ENCODE measurements at places on chromosomes 6 and 20.

DNA sequence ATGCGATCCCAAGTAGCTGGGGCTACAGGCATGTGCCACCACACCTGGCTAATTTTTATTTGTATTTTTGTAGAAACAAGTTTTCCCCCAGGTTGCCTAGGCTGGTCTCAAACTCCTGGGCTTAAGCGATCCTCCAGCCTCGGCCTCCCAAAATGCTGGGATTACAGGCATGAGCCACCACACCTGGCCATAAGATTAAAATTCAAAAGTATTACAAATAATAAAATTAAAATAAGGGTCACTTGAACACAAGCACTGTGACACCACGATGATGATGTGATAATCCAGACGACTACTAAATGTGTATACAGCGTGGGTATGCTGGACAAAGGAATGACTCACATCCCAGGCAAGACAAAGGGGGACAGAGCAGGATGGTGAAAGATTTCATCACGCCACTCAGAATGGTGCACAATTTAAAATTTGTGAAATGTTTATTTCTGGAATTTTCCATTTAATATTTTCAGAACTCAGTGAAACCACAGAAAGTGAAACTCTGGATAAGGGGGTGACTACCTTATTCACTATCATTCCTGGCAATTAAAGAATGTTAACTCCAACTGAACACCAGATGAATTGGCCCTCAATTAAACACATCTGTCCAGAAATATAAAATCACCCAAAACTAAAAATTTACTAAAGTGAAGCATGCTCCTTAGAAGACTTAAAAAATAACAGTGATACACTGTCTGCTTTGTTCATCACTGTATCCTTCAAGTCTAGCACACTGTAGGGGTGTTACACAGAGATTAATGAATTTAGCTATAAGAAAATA lies 13.1 kb downstream of the B4GALT5 start:
- peak; percentile 14 for DNase-seq

- no peak for DNase-seq
Measured at GRCh38 chr20:13809373-13809772, 24.5 kb downstream of the NDUFAF5 start.

DNA sequence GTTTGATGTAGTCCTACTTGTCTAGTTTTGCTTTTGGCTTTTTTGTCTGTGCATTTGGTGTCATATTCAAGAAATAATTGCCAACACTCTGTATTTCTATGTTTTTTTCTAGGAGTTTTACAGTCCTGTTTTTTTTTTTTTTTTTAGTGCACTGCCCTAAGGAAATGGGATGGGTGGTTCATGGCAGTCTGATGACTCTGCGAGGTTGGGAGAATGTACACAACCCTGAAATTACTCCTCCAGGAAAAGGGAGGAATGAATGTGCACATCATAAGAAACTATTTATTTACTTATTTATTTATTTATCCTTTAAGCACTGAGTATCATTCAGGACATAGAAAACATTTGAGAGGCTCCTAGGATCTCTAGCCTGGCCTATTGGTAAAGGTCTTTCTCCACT lies 15.2 kb upstream of the SLC17A5 start:
- no peak for DNase-seq

DNA sequence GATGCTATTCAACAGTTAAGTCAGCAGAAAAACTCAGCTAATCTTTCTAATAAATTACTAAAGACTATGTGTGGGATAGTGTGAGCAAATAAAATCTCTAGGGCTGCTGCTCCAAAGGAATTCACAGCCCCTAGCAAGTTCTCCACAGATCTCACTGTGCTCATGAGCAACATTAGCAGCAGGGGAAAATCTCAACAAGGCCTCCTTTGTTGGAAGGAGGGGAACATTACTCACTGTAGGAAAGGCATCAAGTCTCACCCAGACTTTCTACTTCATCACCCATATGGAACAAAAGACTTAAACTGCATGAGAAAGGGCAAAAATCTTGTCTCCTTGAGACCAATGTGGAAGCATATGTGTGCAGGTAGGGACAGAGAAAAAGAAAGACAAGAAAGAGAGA lies 726.4 kb upstream of the SLC35B3 start:
- no peak for DNase-seq

DNA sequence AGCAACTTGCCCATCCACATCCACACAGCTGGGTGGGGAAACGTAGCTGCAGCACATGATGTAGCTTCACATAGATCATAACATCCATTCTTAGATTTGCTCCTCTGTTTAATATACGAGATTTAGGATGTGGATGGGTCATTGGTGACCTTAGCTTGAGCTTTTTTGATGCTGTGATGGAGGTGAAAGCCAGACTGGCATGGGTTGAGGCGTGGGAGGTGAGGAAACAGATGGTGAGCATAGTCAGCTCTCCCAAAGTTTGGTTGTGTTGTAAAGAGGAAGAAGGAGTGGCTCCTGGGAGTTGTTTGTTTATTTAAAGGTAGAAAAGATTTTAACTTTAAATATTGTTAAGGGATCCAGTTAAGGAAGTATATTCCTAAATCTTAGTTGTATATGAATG lies 5.3 kb downstream of the ARFGEF2 start:
- no peak for DNase-seq

- no peak for DNase-seq
Measured at GRCh38 chr6:157019115-157019641, 242.0 kb downstream of the ARID1B start.

- DNase-seq, result no peak
Measured at GRCh38 chr6:14072084-14072483, 45.5 kb upstream of the CD83 start.

- peak; percentile 73 for DNase-seq
Measured at GRCh38 chr6:82144852-82145340, 102.6 kb downstream of the IBTK start.

DNA sequence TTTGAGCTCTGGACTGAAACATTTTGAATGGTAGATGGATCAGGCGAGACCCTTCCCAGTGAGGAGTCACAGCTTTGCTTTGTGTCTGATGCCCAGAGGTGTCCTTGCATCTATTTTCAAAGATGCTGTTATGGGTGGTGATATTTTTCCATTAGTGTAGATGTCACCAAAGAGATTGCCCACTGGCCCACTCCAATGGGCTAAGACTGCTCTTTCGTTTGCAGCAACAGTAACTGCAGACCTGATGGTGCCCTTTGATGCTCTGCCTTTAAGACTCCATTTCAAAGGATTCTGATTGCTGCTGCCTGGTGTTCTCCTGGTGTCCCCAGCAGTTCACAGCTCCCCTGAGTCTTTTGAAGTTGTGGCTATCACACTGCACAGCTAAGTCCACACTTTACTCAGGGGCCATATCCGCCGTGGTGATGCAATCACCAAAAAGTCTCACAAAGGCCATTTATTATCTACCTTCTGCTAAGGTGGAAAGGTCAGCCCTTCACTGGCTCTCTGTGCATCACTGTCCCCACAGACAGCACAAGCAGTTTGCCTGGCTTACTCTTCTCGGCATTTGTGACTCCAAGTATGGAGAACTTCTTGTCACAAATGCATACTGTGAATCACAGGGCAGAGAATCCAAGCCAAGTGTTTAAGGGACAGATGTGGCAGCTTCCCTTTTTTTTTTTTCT lies 56.4 kb downstream of the NOX3 start:
- DNase-seq, result no peak

DNA sequence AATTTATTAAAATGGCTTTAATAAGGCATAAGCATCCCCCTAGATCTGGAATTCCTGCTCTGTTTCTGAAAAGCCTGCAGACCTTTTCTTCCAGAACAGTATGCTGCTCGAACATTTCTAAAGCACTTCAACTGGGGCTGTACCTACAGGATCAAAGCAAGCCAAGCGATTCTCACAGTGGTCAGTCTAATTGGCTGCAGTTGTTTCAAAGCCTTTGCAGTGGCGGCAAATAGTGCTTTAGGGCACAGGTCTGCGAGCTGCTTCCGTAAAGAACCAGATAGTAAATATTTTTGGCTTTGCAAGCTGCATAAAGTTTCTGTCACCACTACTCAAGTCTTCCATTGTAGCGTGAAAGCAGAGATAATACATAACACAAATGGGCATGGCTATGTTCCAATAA lies 88.9 kb upstream of the FBXL4 start:
- no peak for DNase-seq

DNA sequence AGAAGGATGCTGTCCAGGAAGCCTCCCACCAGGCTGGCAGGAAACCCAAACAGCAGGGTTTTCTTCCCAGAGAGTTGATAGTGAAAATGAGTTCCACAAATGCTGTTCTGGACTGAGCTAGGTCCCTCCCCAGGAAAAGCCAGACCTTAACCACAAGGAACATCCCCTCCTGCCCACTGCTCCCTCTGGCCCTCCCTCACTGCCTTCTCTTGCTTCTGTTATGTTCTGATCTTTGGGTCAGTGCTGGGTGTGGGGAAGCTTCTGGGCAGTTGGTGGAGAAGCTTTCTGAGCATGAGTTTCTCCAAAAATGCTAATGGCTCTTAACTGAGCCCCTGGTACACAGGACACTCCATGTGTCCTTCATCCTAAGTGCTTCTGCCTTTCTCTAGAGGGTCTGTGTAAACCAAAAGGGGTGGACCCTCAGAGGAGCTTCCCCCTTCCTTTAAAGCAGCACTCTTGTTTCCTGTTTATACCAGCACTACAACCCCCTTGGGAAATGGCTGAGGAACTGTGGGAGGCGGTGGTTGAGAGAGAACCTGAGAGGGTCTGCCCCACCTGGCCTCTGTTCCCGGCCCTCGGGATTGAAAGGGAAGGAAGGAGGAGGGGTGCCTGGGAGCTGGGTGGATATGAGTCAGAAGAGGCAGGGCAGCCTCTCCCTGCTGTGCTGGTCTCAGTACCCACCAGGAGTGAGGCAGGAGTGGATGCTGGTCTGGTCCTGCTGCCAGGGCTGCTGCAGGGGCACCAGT lies 42.0 kb downstream of the CDS2 start:
- DNase-seq, result peak; percentile 97

DNA sequence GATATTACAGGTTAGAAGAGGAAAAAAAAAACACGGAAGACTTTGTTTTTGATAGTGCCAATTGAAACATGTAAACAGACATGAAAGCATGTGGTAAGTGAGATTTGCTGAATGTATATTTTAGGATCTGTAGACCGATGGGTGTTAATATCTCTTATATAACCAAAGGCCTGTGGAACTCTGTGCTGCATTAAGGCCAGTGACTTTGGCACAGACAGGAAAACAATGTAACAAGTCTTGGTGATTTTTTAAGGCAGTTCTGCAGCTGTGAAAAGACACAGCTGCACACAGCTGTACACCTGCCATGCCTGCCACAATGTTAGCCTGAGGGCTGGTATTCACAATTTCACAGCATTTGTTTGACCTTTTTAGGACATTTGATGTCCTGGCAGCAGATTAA lies 6.1 kb downstream of the SOBP start:
- no peak for DNase-seq

GRCh38 chr6:112190164-112190563 lies 64.2 kb downstream of the LAMA4 start:
- DNase-seq, result no peak

DNA sequence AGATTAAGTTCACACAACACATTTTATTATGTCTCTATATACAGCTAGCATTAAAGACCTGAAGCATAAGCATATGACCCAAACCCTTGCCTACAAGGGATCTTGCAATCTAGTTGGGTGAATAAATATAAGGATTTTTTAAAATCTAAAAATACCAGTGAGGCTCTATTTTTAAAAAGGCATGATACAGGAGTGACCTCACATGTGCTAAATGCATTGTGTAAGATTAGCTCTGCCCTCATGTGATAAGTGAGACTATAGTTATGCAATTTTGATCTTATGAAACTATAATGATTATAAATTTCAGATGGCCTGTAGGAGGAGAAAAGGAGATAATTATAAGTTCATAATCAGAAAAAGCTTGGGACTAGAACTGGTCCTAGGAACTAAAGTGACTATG lies 451.0 kb upstream of the MAN1A1 start:
- no peak for DNase-seq

GRCh38 chr6:3825331-3825831 lies 23.8 kb upstream of the FAM50B start:
- peak; percentile 55 for DNase-seq
